ENCODE measurements at places on chromosomes 4 and X.

DNA sequence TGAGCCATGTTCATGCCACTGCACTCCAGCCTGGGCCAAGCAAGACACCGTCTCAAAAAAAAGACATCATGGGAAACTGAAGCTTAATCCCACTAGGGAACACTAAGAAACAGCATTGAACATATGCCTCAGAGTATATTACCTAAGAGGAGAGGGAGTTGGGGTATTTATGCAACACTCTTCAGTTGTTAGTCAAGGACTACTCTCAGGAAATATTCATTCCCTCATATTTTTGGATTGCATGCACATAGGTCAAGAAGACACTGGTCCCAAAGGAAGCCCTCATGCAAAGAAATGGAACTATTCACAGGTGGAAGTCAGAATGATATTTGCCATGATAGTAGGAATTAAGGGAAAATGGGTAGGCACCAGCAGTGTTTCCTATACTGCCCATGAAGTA, 22.8 kb upstream of the PAPSS1 start:
- DNase-seq: no peak

GRCh38 chr4:181991369-181992108, 251.7 kb upstream of the TENM3 start:
- no peak for DNase-seq

GRCh38 chr4:168877511-168878491, 132.3 kb downstream of the CBR4 start:
- peak; percentile 22 for DNase-seq

DNA sequence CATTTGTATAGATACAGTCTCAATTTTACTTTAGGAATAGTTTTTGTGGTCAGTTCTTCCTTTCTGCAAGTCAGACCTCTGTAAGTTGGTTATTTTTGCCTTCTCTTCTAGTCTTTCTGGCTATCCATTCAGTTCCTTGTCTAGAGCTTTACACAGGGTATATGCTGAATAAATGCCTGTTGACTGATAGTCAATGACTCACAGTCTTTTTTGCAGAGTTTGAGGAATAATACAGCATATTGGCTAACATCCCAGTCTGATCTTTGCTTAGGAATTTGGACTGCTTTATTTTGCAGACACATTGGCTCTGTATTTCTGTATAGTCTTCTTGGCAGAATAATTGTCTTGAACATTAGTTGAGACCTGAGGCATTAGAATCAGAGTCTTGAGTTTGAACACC, 132.4 kb downstream of the MAGEC1 start:
- no peak for DNase-seq

- peak; percentile 42 for DNase-seq
Observed at GRCh38 chr4:81502564-81502963, 30.9 kb upstream of the RASGEF1B start.

- DNase-seq: peak; percentile 48
Observed at GRCh38 chr4:114659386-114660008, 60.9 kb downstream of the UGT8 start.

- no peak for DNase-seq
Observed at GRCh38 chr4:169802873-169803272, 45.1 kb upstream of the HPF1 start.

DNA sequence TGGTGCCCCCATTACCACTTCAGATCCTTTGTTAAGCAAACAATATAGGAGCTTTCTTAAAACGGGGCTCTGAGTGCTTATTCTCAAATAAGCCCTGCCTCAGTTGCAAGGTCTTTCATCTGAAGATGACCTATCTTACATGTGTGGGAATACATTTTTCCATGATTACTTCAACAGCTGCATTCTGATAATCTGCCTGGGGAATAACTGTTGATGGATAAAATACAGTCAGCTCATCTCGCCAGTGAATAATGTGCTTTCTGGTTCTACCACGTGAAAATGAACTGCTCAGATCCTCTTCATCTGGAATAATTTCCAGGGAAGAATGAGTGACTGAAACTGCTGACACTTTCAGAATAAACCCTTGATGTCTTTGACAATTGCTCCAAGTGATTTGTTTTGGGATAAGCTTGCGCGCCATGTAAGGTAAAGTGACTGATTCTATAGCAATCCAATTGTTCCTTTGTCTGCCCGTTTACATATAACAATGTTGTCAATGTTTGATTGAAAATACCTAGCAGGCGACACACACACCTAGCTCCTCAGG, 161.3 kb downstream of the RTL9 start:
- DNase-seq: no peak

- DNase-seq: peak; percentile 97
Observed at GRCh38 chrX:47193475-47194193, at the start of gene UBA1. Gene UBA1, plus strand, starts transcription at chrX:47193829. Its CDS starts 4,974 bp downstream, at chrX:47198803.

GRCh38 chr4:94160774-94161173, 46.9 kb upstream of the SMARCAD1 start:
- DNase-seq: no peak

GRCh38 chrX:9902656-9903055, 64.5 kb upstream of the CLDN34 start:
- no peak for DNase-seq

GRCh38 chr4:16270454-16271328, 44.4 kb upstream of the TAPT1 start:
- DNase-seq: no peak

DNA sequence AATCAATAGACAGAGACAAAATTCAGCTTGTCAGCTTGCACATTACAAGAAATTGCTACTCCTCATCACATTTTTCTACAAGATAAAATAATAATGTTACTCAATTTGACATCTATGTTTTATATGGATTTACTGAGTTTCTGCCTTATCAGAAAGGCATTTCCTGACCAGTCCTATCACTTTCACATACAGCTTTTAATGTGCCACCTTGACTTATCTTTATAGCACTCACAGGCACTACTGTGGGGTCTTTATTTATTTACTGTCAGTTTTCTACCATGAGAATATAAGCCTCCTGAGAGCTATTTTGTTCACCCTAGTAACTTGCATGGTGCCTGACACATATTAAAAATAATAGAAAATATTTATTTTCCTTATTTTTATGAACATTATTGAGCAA, 6.0 kb downstream of the NDST4 start:
- no peak for DNase-seq

GRCh38 chr4:82099928-82100579, 273.7 kb downstream of the HNRNPD start:
- DNase-seq: no peak

DNA sequence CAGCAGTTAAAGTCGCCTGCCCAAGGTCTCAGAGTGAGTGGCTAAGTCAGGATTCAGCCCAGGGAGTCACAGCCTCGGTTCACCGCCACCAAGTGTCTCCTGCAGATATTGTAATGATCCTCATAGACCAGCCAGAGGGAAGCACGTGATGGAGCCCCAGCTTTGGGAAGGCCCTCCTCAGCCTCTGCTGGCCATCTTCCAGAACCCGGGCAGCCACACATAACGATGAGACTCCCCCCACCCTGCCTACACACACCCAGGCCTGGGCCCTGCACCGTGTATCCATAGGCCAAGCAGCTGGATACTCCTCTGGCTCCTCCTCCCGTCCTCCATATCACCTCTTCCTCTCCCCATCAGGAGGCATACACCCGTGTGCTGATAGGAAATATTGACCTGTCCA, 19.6 kb upstream of the SASH3 start:
- no peak for DNase-seq

GRCh38 chr4:124862261-124862660, 149.7 kb upstream of the ANKRD50 start:
- DNase-seq: no peak

GRCh38 chrX:30027636-30028035, 187.7 kb upstream of the MAGEB2 start:
- no peak for DNase-seq

DNA sequence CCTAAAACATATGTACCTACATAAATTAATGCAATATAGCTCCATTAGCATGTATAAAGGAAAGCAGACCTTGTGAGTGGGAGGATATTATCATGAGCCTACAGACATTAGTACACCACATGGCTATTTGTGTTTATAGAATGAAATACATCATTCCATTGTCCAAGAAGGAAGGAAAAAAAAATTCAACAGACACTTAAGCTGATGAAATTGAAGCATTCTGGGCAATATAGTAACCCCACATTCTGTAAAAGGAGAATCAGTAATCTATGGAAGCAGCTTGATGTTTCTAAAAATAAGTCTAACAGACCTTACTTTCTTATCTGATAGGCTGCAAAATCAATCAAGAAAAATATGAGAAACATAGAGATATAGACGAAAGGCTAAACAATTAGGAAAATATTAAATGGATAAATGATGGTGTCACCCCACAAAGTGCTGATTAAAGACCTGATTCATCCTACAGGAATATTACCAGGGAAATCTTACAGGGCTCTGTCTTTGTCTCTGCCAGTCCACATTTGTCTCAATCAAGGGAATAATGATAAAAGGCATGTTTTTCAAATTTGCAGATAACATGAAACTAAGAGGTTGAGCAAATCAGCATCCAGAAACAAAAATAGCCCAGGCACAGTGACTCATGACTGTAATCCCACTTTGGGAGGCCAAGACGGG, 76.8 kb downstream of the COMMD8 start:
- DNase-seq: no peak

DNA sequence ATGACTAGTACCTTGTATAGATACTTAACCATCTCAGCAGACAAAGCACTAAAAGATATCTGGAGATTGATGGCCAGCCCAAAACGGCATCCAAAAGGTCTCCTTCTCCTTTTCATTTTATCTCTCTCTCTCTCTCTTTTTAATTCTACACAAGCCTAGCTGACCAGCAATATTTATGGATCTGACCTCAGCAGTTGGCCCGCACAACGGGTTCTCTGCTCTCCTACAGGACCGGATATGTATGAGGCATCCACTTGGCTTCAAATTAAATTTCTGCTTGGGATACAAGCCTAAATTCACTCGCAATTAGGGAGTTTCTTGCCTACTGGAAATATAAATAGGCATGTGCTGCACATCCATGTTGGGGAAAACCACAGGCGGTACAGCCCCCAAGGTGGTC, 22.5 kb upstream of the CT55 start:
- no peak for DNase-seq

- DNase-seq: peak; percentile 51
Observed at GRCh38 chrX:151082077-151082948, 94.1 kb upstream of the GPR50 start.

DNA sequence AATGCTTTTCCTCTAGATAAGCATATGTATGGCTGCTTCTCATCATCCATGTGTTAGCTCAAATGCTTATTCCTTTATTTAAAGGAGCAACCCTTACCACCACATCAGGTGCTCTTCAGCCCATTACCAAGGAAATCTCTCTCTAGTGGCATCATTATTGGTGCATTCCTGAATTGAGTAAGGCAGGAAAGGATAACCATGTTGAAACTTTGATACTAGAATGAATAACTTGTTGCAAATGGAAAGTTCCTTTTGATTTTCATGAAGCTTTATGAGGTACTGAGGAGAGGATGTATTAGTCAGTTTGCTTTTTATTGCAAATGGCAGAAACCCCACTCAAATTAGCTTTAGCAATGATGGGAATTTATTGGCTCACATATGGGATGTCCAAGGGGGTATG, 212.3 kb upstream of the FGF13 start:
- no peak for DNase-seq

DNA sequence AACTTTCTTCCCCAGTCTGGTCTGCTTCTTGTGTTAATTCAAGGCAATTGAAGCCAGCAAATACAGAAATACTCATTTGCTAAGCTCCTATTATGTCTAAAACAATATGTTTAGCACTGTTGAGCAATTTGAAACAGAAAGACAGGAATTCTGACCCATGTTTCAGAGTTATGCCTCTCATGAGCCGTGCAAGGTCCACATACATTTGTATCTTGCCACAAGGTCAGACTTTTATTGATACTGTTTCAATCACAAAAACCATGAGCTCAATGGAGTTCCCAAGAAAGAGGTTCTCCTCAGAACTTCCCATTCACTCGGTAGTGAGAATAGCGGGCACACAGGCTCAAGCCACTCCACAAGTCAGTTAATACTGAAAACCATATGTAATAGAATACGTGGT, 47.6 kb upstream of the SPRY1 start:
- DNase-seq: no peak

DNA sequence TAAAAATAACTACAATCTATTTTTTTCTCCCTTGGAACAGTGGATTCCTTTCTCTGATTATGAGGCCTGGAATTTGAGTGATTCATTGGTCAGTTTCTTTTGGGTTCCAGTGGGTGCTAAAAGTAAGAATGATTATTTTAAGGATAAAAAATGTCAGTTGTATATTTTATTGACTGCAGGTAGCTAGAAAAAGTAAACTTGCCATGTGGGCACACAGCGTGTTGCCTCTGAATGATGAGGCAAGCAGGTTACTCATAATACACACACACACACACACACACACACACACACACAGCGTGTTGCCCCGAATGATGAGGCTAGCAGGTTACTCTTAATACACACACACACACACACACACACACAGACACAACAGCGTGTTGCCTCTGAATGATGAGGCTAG, 13.8 kb downstream of the GALNT7 start:
- DNase-seq: no peak

DNA sequence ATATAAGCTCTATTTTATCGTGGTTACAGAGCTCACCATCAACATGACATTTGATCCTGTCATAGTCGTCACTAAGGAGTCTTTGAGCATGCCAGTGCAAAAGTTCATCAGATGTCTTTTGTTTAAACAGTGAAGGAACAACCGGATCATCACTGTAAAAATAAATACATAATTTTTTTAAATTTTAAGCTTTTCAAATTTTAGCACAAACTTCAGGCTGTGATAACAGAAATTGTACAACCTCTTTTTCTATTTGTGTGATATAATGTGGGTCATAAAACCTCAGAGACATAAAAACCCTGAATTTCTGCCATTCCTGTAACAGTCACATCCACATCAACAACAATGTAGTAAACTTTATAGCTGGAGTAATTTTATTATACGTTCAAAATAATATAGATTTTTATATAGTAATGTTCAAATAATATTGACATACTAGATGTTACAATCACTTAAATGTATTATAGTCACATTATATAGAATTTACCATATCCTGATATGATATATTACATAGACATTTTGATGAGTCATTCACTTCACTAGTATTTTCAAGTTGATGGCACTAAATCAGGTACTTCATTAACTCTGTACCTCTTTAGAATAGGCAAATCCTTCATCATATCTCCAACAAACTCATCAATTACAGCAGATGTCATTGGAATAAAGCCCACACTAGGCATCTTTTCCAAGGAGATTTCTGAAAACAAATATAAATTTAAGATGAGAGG, 47.7 kb downstream of the DDX60L start:
- DNase-seq: no peak

DNA sequence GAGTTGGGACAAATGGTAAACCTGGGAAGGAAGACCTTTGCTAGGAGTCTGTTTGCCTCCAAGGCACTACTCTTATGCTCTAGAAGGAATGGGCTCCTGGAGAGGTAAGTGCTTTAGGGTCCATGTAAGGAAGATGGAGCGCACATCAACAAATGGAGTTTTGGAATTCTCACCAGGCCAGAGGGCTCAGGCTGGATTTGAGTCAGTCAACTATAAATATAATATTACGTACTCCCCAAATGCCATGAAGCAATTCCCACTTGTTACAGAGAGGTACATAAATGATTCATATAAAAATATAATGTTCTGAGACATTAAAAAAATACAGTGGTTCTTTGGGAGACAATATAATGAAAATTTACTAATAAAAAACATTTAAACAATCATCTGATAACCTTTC, 1.6 kb upstream of the SLC9B1 start:
- no peak for DNase-seq
